ENCODE measurements at places on chromosomes 2 and 18.

- peak; percentile 96 for DNase-seq
Observed at GRCh38 chr2:182763311-182763912, 47.4 kb downstream of the DNAJC10 start.

GRCh38 chr2:190853531-190854383, 26.9 kb upstream of the GLS start:
- DNase-seq, result no peak

GRCh38 chr18:37529296-37529695, 36.3 kb downstream of the CELF4 start:
- DNase-seq, result no peak

- DNase-seq, result no peak
Observed at GRCh38 chr2:85438201-85439024, 19.9 kb downstream of the SH2D6 start.

- no peak for DNase-seq
Observed at GRCh38 chr2:56123538-56123937, 60.3 kb upstream of the CCDC85A start.

GRCh38 chr2:209633911-209634310, 137.7 kb upstream of the UNC80 start:
- no peak for DNase-seq

DNA sequence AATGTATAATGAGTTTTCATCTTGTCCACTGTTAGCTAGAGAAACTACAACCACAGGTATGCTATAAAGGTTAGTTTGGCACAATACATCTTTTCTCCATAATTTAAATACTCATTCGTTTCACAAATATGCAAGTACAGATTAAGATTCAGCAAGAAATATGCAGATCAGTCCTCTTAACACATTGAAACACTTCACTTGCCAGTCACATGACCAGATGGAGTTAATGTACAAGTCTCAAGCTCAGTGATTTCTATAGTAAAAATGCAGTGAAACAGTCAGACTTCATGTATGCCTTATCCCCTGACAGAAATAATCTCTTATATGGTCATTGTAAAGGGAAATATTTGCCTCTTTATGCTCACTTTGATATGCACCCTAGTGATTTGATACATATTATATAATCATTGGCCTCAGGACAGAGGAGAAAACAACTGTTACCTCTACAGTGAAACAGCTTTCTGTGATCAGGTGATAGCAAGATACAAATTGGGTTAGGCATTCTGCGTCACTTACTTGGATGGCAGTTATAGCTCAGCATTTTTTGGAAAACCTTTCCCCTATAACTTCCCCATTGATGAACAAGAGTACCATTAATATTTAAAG, 104.6 kb downstream of the TCF4 start:
- DNase-seq, result no peak

DNA sequence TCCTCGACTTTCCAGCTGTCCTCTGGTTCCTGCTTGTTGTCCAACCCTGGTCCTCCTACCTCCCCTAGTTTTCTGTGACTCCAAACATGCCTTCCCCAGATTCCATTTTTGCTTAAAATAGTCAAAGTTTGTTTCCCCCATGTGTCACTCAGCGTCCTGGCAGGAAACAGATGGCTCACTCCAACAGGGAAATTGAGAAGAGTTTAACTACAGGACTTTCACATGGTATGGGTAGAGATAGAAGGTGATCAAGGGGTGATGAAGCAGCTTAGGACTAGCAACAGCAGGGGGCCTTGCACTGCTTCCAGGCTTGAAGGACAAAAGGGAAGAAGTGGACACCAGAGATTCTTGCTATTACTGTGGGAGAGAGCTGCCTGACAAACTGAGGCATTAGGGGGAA, 6.1 kb upstream of the CUL3 start:
- no peak for DNase-seq

GRCh38 chr2:143255086-143255485, 125.9 kb downstream of the ARHGAP15 start:
- DNase-seq, result no peak

GRCh38 chr18:50454387-50454988, 79.6 kb downstream of the SKA1 start:
- no peak for DNase-seq

DNA sequence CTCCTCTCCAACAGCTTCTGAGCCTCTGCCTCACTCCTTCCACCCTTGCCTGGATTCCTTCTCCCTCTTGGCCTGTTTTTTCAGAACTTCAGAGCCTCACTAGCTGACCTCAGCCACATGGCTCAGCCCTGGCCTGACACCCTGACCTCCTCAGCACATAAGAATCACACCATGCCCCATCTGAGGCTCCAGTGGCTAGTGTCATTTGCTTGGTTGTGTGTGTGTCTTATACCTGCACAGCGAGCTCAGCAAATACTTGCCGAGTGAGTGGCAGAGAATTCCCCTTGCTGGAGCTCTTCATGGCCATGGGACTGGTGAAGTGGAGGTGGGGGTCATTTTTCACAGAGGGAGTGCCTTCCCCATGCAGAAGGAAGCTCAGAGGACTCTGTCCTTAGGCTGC, 70.2 kb downstream of the CELF4 start:
- no peak for DNase-seq

- no peak for DNase-seq
Observed at GRCh38 chr2:58667137-58667774, 426.1 kb upstream of the FANCL start.

DNA sequence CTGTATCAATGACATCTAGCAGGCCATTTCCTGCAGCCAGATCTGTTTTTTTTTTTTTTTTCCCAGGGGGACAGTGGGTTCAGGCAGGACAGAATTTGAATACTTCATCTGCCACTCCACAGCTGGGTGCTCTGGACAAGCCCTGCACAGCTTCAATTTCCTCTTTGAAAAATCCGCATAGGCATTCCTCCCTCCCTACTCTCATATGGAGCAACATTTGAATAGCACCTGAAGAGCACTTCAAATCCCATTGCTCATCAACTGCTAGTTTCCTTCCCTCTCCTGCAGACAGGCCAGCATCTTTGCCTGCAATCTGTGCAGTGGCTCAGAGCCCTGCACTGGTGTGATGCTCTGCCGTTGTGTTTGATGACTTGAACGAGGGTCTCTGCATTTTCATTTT, 326.3 kb downstream of the TSN start:
- no peak for DNase-seq

DNA sequence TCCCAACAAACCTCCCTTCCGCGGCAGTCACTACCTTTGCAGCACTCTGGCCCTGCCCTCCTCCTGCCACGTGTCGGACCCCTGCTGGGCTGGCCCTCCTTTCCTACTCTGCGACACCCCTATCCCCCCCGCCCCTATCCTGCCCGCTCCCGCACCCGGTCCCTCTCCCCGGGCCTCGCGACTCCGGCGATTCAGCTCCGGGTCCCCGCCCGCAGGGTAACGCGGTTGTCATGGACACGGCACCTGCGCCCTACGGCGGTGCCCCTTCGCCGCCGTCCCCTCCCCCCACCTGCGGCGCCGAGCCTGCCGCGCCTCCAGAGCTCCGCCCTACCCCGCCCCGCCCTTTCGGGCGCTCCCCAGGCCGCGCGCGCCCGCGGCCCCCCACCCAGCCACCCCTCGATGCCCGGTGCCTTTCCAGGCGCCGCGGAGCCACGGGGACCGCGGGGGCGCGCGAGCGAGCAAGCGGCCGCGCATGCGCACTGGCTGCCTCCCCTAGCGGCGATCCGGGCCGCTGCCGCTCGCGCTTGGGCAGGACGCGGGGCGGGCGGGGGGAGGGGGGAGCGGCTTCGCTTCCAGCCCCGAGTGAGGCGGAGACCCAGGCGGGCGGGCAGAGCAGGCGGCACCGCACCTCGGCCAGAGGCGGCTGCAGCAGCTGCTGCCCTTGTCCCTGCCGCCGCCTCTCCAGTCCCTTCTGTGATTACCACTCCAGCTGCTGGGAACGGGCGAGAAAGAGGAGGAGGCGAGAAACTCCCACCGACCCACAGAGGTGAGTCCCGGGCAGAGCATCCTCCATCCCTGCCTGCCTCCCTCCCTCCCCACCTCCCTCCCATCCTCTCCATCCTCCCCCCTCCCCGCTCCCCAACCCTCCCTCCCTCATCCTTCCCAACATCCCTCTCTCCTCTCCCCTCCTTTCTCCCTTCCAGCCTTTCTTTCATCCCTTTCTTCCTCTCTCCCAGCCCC, at the start of gene CTNNA2:
Gene CTNNA2 (plus strand): TSS at position 610 of the 960 bp plus-strand sequence.
- DNase-seq, result peak; percentile 72

DNA sequence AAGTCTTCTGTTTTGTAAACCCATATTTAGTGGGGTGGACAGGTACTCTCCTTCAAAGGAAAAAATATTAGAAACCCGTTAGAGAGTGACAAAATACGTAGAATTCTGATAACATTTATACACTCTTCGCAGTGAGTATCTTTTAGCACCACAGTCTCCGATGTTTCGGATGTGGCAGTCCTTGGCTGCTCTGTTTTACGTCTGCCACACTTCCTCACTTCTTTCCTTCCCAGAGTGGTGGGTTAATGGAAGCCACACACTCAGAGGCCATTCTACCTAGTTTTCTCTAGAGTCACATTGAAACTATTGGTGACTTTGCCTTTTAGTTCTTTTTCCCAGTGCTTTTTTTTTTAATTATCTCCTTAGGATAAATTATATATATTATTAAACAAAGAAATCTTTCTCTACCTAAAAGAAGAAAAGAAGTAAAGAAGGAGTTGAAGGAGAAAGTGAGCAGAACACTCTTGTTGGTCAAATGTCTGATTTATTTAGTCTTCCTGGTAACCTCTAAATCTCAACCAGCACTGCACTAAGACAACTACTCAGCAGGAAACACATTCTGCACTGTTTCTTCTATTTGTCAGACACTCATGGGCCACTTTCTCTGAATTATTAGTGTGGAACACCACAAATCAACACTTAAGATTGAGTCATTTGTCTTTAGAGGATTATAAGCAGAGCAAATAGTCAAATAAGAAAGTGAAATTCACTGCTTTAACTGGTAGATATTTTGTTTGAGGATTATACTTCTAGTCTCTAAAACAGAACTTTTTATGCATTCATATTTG, 451.3 kb upstream of the TMEFF2 start:
- no peak for DNase-seq

- no peak for DNase-seq
Observed at GRCh38 chr2:225788571-225789094, 389.1 kb downstream of the NYAP2 start.

- no peak for DNase-seq
Observed at GRCh38 chr2:99398303-99398702, 61.1 kb downstream of the EIF5B start.

GRCh38 chr2:155825876-155826275, 506.6 kb downstream of the NR4A2 start:
- no peak for DNase-seq

GRCh38 chr18:56709463-56709862, 58.3 kb downstream of the WDR7 start:
- peak; percentile 7 for DNase-seq

- no peak for DNase-seq
Observed at GRCh38 chr18:22182884-22183697, 13.7 kb downstream of the GATA6 start.

- DNase-seq, result no peak
Observed at GRCh38 chr2:152730591-152731333, 12.3 kb downstream of the ARL6IP6 start.

DNA sequence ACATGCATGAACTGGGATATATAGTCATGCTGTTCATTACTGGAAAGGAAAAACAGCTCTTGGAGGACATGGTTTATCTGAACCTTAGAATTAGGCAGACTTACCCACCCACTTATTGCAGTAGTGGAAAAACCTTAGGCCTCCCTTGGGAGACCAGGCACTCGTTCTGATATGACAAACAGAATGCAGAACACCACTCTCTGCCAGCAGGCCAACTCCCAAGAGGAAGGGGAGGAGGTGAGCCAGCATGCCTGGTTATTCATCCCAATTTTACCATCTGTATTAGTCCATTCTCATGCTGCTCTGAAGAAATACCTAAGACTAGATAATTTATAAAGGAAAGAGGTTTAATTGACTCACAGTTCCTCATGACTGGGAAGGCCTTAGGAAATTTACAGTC, 17.5 kb downstream of the C18orf63 start:
- no peak for DNase-seq

- DNase-seq, result no peak
Observed at GRCh38 chr2:211957799-211958198, 580.8 kb downstream of the ERBB4 start.

DNA sequence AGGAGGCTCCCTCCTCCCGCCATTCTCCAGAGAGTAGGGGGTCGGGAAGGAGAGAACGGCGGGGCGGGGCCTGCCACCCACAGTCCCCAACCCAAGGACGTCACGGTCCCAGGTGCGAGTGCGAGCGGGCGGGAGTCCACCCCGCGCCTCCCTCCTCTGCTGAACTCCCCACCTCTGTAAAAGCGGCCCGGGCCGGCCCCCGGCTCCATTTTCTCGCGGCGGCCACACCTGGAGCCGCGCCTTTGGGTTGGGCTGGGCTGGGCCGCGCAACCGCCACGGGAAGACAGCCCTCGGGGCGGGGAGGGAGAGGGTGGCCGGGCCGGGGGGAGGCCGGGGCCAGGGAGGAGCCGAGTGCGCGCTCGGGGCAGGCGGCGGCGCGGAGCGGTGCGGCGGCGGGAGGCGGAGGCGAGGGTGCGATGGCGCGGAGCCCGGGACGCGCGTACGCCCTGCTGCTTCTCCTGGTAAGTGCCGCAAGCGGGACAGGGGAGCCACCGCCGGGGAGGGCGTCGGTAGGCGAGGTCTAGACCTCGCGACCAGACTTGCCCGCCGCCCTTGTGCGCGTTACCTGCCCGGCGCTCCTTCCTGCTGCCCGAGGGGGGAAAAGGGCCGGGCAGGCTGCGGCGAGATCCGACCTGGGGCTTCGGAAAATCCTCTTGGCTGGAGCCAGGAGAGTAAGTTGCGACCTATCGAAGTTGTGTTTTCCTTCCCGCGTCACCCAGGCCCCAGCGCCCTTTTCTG, at the start of gene DSG2:
Gene DSG2 (plus strand): TSS at position 342 of the 738 bp plus-strand sequence. CDS start 75 bp downstream, at position 417.
- DNase-seq, result no peak

GRCh38 chr18:44065206-44065605, 615.5 kb upstream of the SETBP1 start:
- no peak for DNase-seq

DNA sequence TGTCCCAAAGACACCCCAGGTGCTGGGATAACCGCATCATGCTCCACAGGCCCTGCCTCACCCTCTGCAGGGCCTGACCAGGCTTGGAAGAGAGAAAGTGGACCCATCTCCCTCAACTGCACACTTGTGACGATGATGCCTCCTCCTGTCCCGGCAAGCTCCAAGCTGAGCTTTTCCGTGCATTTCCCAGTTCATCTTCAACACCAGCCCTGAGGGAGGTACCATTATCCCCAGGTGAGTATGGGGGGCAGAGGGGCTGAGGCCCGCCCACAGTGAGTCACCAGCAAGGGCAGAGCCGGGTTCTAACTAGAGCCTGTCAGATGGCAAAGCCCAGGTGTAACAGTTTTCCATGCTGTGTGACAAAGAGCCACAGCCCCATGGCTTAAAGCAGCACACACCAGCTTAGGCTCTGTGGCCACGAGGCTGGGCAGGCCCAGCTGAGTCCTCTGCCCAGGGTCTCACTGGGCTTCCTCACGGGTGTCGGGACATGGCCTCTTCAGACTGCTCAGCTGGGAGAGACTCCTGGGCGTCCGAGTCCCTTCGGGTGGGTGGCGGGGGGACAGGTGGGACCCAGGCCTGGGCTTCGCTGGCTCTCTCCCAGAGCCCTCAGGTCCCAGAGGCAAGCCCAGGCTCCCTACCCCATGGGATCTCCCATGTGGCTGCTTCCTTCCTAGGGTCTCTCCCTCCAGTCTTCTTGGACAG, 108.4 kb upstream of the OTOS start:
- DNase-seq, result no peak
